ENCODE measurements at places on chromosomes 7 and 10.

GRCh38 chr10:124523901-124524300 is 62.3 kb downstream of the LHPP start:
- DNase-seq = no peak

- DNase-seq = no peak
Observed at GRCh38 chr7:155570171-155570958, 24.0 kb upstream of the CNPY1 start.

DNA sequence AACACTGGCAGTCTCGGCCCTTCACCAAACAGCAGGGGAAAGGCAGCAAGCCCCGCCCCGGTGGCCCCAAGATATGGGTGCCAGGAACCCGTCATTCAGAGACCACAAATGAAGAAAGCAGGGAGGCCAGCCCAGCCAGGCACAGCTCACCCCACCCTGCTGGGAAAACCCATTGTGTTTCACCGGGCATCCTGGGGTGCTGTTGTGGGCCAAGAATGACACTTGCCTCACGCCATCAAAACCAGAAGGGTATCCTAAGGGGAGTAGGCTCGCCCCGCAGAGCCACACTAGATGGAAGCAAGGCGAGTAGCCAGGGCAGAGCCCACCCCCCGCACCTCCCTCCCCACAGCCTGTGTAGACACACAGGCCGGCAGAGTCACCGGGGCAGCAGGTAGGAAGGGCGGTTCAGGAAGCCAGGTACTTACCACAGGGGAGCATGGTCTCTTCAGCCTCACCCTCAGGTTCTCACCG is 72.5 kb upstream of the KCNMA1 start:
- no peak for DNase-seq

DNA sequence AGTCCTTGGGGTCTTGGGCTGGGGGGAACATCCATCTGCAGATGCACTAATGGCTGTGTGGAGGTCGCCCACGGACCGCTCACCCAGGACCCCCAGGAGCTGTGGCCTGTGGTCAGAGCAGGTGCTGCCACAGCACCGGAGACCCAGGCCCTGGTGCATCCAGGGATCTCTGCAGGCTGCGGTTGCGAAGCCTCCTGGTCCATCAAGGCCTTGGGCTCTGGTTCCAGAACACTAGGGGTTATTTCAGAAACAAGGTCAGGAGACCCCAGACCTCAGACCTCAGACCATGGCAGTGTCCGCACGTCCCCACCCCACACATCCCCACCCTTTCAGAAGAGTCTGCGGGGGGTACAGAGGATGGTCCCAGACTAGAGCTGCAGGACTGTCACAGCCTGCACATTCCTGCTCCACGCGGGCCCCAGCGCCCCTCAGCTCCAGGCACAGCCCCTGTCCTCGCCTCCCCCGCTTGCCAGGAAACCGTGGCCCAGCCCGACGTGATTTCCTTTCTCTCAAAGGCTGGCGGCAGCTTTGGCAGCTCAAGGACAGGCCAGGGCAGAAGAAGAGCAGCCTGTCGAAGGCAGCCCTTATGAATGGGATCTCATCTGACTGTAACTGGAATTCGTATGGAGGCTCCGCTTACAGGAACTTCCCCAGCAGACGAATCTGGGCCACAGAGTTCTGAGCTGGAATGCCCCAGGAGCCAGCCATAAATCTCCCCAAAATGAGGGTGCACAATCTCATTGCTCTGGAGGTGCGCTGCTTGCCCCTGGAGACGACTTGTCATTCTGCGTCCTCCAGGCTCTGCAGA is 136.2 kb upstream of the RET start:
- no peak for DNase-seq

DNA sequence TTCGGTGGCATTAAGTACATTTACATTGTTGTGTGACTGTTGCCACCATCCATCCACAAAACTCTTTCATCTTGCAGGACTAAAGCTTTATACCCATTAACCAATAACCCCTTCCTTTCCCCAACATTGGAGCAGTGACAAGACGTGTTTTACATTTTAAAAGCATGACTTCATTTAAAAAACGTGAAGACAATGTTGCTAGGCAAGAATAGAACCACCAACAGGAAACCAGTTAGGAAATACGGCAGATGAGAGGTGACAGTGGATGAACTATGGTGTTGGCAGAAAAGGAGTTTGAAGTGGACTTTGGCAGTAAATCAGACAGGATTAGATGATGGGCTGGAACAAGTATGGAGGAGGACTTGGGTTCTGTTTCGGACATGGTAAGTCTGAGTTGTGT is 17.0 kb downstream of the TMEM236 start:
- DNase-seq = no peak

GRCh38 chr7:148211740-148212151 is 378.8 kb upstream of the C7orf33 start:
- DNase-seq = peak; percentile 47

- no peak for DNase-seq
Observed at GRCh38 chr10:14736043-14736442, 38.7 kb downstream of the FAM107B start.

GRCh38 chr7:108135446-108136190 is 5.5 kb upstream of the LAMB4 start:
- no peak for DNase-seq

DNA sequence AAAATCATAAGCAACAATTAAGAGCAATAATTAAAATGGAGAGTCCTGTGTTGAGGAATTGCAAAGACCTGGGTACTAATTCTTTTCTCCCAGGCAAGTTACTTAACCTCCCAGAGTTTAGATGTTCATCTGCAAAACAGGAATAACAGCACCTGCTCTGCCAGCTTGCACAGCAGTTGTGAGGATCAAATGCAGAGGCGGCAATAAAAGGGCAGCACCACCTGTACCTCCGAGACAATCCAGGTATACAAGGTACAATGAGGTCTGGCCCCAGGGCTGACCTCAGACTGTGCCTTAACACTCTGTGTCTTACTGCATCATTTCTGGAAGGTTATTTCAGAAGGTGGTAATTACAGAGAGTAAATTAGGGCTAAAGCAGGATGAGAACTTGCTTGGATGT is 14.5 kb upstream of the FAM204A start:
- DNase-seq = no peak

DNA sequence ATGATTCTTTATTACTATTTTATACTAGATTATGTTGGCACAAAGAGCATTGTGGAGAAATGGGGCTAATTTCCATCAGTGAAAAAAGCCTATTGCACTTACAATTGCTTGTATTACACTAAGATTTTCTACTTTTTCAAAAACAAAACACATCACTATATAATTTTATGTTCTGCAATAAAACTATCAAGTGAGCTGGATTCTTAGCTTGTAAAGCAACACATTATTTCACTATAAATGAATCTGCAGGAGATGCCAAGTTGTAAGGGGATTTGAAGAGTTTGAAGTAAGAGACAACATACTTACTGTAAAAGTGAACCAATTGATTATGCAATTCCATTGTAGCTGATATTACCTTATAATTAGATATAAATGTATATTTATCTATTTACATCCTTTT is 333.3 kb upstream of the SEMA3D start:
- DNase-seq = peak; percentile 9

- DNase-seq = no peak
Observed at GRCh38 chr10:89643431-89643811, 1.6 kb downstream of the PANK1 start.

DNA sequence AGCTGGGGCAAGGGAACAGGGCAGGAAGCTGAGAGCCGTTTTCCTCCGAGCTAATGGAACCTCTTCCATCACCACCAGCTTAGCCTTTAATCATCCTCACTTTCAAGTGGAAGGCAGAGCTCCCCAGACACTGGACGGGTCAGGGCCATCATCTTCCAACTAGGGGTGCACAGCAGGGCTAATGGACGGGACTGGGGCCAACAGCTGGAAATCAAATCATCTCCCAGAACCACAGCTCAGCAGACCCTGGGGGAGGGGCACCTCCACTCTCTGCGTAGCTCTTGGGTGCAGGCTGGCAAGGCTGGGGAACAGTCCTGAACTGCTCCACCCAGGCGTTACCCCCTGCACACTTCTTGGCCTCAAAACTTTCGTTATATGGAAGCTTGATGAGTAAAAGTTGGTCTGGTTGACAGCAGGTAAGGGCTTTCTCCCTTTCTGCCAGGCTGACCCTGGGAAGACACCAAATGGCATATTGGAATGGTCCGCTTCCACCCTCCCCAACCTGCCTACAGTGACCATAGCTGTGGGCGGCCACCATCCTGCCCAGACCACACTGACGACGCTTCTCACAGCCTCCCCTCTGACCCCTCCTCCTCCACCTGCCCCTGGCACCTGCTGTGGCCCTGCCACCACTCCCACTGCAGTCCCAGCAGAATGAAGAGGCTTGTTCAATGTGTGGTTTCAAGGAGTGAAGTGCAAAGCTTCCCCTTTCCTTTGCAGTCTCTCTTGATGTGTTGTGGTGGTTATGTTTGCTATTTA is 51.7 kb upstream of the RET start:
- DNase-seq = no peak

GRCh38 chr10:52318822-52319464 is 4.9 kb downstream of the DKK1 start:
- DNase-seq = no peak

DNA sequence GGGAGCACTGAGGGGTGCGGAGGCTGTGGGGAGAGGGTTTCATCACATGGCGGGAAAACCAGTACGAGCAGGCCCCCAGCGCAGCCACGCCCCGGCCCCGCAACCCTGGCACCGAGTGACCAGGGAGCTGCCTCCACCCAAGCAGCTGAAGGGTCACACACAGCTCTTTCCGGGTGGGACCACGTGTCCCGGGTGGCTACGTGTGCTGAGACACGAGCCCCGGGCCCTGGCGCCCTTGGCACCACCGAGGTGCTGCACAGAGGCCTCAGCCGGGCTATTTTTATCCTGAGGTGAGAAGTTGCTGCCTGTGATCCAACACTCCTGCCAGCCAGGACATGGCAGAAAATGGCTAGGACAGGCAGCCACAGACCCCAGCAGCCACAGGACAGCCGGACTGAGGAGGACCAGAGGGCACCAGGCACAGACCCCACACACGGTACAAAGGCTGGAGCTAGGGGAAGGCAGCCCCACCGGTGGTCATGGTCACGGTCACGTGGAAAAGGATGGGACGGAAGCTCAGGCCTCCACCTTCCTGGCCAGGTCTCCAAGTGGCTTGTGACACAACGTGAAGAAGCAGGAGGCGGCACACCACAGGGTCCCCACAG is 223.7 kb downstream of the MAD1L1 start:
- DNase-seq = no peak

DNA sequence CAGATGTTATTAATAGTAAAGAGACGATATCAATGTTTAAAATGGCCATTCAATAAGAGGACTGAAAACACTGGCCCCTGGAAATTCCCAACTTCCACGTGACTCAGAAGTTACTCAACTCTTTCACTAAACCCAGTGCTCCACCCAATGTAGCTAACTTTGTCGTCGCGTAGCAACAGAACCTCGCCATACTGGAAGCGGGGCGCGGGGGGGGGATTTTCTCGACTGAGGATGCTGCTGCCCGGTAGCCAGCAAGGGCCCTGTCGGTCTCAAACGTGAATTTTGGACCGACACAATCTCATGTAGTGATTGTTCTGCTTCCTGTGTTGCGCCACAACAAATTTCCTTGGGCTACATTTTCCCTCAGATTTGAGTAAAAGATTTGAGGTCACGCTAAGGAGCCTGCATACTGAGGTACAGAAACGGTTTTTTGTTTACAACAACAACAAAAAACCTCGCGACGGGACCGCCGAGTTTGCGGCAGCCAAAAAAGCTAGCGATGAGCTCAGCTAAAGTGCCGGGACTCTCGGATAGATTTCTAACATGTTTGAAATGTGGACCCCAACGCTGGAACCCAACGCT is 977 bp upstream of the SFR1 start:
- peak; percentile 95 for DNase-seq

- no peak for DNase-seq
Observed at GRCh38 chr7:19815546-19815945, 42.1 kb upstream of the TMEM196 start.

GRCh38 chr10:96073722-96074121 is 30.3 kb downstream of the CCNJ start:
- no peak for DNase-seq

DNA sequence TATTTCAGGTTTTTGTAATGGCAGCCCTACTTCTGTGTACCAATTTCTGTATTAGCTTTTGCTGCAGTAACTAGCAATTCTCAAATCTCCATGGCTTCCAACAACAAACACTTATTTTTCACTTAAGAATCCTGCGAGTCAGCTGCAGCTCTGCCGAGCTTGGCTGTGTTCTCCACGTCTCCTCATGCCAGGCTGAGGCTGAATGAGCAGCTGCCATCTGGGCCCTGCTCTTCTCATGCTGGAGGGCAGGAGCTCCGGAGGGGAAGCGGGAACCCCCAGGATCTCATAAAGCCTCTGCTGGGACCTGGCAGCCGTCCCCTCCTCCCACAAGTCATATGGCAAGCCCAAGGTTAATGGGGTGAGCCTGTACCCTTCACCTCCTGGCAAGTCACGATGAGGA is 591.1 kb downstream of the SDK1 start:
- peak; percentile 43 for DNase-seq

DNA sequence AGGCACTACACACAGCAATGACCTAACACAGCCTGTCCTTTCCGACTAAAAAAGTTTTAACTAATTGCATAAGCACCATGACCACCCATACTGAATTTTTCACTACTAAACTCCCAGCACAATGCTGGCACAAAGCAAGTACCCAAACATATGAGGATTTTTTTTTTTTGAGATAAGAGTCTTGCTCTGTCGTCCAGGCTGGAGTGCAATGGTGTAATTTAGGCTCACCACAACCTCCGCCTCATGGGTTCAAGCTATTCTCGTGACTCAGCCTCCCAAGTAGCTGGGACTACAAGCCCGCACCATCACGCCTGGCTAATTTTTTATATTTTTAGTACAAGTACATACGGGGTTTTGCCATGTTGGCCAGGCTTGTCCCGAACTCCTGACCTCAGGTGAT is 5.1 kb downstream of the UBE2H start:
- no peak for DNase-seq

DNA sequence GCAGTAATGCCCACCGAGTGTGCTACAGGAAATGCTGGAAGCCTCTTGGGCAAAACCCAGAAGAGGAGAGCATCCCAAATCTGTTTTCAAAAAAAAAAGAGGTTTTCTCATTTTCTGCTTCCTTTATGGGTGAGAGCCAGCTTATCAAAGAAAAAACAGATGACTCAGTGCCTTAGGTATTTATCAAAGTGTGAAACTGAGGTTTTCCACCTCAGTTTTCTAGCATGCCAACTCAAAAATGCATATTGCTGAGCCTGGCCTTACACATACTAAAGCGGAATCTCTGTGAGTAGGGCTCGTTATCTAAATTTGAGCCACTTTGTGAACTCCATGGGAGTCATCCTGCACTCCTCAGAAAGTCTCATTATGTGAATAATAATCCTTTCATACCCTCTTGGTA is 705.1 kb downstream of the SUGCT start:
- no peak for DNase-seq

GRCh38 chr10:629186-629998 is 60.1 kb downstream of the DIP2C start:
- DNase-seq = no peak
